ENCODE measurements at places on chromosomes 6 and 20.

GRCh38 chr6:97095311-97095850, 170.9 kb downstream of the KLHL32 start:
- DNase-seq, result no peak

- no peak for DNase-seq
These were observed 200.5 kb upstream of the PHACTR1 start for GRCh38 chr6:12516070-12516469.

DNA sequence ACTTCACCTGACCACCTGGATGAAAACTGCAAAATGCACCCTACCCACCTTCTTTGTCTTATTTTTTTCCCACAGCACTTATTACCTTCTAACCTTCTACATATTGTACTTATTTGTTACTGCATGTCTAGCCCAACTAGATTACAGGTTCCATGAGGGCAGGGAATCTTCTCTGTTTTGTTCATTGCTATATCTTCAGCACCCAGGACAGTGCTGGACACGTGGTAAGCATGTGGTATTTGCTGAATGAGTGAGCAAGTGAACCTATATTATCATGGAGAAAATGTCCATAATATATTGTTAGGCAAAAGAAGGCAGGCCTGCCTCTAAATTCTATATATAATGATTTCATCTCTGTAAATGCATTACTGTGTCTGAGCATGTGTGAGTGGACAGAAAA, 107.0 kb downstream of the TRERF1 start:
- DNase-seq, result no peak

GRCh38 chr20:20364593-20365479, 3.1 kb upstream of the INSM1 start:
- no peak for DNase-seq

DNA sequence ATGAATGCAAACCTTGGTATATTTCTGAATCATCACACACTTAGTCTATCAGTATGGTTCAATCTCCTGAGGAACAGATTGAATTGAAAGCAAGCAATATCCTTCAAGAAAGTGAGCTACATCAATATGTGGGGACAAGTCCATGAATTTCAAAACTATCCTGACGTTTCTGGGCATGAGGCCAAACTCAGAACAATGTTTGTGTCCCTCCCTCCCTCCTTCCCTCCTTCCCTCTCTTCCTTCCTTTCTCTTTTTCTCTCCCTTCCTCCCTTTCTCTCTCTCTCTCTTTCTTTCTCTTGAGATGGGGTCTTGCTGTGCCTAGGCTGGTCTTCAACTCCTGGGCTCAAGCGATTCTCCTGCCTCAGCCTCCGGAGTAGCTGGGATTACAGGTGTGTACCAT, 27.9 kb upstream of the SYNCRIP start:
- DNase-seq, result no peak

Data from CD4-positive, alpha-beta T cell (primary cell).